ENCODE measurements at places on chromosomes 2 and 18.

- ATAC-seq, result no peak
These were observed 3.7 kb downstream of the GPR35 start for GRCh38 chr2:240628808-240629618.

DNA sequence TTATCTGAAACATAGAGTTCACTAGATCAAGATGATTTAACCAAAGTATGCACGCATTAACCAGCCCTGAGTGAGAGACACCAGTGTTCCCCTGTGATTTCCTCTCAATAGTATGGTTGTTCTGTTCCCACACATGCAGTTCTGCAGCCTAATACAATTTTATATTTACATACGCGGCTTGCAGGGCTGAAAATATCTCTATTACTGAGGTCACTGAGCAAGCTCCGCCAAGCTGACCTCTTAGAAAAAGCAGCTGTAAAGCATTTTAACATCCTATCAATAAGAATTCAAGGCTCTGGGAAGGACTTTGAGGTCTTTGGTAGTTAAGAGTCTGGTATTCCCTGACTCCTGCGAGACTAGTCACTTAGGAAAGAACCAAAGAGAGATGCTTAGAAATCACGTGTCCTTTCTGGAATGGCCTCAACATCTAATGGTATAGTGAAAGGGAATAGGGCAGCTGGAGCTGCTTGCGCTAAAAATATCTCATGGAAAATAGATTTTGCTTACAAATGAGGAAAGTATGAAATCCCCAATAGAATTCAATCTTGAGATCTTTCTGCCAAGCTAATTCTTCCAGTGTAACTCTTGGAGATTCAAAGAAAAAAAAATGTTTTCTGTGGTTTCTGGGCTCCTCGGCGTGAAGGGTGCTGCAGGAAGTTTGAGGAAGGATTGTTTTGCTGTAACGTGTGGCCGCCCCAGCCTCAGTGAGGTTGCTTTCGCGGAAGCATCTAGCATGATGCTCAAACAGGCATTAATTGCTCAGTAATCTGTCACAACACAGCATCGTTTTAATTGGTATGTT lies 59.2 kb downstream of the DOCK10 start:
- ATAC-seq, result no peak

- no peak for ATAC-seq
These were observed 7.4 kb downstream of the HDAC4 start for GRCh38 chr2:239393388-239393940.

DNA sequence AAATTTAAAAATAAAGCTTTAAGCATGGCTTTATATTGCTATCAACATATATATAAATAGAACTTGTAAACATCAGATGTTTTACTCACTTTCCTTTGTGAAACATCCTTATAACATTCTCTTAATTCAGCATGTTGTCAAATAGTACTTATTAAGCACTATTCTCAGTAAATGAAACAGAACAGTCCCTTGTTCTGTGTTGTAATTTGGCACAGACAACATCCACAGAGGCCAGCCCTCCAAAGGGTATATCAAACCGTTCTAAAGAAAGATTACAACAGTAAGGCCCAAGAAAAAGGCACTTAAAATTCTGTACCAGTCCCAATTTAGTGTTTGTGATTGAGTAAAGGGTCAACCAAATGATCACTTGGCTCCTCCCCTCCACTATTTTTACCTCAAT lies 46.0 kb downstream of the GAREM1 start:
- no peak for ATAC-seq

DNA sequence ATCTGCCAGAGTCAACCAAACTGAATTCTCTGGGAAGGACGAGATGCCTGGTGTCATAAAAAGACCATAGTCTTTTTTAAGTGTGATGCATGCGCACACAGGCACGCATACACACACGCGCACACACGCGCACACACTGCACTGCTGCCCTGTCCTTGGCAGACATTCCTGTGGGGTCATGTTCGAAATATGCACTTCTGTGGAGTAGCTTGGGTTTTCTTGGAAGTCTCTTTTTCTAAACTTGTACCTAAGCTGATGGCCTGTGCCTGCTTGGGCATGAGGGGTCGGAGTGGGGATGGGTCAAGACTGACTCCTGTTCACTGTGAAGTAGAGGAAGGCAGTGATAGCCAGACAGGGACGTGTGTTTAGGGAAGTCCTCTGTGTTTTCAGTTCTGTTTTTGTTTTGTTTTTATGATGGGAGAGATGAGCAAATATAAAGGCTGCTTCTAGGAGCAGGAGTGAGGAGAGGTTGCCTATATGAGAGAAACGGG lies 4.0 kb upstream of the RMC1 start:
- no peak for ATAC-seq

GRCh38 chr2:210268281-210268680 lies 43.0 kb upstream of the ACADL start:
- no peak for ATAC-seq

DNA sequence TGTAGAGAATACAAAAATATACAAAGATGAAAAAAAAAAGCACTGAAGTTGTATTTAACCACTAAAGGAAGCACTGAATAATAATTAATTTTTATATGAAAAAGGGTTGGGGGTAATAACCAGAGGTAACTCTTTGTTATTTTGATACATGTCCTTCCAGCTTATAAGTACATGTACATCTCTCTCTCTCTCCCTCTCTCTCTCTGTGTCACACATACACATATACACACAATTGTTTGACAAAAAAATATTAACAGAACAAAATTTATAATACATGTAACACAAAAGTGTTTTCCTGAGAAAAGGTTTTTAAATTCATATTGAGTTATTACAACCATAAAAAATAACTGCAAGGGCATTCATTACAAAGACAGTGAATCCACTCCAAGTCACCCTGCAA lies 4.6 kb downstream of the WIPF1 start:
- ATAC-seq, result no peak

- ATAC-seq, result no peak
These were observed 1.1 kb upstream of the SPAST start for GRCh38 chr2:32061973-32062861.

DNA sequence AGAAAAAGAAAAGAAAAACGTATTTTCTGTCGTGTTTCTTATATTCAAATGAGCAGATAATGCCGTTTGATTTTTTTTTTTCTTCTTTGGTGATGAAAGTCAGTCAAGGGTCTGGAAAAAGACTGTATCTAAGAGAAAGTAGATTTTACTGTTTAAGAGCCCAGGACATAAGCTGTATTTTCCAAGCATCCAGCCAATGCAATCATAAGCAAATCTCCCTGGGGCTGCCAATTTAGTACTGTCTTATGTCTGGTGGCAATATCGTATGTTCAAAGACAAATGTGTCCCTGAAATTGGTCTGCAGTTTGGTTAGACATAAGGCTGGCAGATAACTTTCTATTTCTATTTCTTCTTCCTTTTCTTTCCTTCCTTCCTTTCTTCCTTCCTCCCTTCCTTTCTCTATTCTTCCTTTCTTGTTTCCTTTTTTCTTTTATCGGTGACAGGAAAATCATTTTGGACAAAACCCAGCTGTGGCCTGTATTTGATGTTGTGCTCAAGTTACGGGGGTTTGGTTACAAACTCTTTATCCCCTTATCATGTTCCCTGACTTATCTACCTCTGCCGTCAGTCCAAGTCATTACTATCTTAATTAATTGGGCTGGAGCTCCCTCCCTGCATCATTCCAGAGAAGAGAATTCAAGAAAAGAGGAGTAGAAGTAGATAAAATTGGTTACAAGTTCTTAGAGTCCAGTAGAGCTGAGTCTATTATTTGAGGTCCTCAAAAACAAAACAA lies 683.4 kb upstream of the FSHR start:
- no peak for ATAC-seq

DNA sequence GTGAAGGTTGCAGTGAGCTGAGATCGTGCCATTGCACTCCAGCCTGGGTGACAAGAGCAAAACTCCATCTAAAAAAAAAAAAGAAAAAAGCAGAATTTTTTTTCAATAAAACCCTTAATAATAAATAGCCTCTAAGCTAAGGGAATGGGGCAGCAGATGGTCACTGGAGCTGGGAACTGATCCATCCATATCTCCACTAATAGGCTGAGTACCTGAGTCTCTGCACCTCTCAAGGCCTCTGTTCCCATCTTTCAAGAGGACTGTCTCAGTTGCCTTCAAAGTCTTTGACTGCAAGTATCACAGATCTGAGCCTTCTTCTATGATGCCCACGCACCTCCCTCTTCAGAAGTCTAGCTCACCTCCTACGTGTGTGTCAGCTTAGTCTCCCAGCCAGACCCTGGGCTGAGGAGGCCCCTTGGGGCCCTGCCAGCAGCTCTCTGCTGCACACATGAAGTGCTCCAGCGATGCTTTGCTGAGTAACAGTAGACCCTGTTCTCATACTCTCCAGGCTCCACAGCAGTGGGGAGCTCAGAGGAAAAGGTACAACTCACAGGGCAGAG lies 32.9 kb downstream of the ST8SIA5 start:
- no peak for ATAC-seq

DNA sequence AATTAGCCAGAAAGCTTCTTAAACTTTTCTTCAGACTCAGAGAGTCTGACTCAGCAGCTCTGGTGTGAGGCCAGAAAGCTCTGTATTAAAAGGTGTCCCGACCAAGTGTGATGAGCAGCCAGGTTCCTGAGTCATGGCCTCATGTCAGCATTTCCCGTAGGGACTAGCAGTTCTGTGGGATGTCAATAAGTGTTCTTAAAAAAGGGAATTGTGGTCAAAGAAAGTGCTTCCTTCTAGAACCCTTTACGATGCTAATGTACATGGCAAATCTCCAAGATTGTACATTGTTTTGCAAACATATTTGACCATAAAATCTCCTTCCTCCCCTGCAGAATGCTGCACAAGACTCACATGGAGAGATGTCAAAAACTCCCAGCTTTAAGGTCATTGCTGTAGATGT lies 80.1 kb downstream of the PLA2R1 start:
- no peak for ATAC-seq

GRCh38 chr18:26710470-26711096 lies 154.9 kb downstream of the AQP4 start:
- no peak for ATAC-seq

DNA sequence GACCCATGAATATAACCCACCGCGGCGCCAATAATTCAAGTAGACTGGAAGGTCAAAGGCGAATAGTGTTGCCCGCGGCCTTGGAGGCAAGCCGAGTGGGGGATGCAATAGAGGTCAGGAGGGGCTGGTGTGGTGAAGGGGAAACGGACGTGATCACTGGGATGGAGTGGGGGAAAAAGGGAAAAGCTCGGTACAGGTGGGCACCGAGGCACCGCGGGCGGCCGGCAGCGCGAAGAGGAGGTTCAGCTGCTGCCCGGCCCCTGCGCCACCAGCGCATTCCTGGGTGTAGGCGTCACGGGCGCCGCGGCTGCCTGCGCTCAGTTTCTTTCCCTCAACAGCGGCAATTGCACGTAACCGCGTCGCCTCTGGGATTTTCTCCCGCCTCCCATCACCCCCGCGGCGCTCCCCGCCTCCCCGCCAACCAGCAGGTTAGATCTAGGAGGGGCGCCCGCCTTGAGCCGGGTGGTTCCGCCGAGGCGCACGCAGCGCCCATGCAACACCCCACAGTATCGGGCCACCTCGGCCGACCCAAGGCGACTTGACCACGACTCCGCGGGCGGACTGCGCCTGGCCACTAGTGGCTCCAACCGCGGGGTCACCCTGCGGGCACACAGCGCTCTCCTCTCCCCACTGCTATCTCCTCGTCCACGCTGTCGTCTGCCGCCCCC lies 1.5 kb downstream of the RND3 start:
- no peak for ATAC-seq

DNA sequence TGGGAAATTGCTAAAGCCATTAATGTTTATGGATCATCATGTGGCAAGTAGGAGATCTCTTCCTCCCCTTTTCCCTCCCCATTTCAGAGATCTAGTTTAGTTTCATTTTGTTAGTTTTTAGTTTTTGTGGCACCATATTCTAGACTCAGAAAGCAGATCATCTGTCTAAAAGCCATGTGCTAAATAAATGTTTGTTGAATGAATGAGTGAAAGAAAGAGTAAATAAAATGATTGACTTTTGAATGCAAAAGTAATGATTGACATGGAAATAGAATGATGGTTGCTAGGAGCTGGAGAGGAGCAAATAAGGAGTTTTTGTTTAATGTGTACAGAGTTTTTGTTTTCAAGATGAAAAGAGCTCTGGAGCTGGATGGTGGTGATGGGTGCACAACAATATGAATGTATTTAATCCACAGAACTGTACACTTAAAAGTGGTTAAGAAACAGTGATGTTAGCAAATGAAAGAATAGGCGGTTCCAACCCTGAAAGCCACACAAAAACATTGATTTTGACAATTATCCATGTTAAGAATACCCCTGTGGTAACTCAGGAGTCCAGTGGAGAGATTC lies 23.6 kb downstream of the TMEM178A start:
- ATAC-seq, result no peak

GRCh38 chr2:120894966-120895365 lies 159.3 kb downstream of the GLI2 start:
- ATAC-seq, result no peak

- no peak for ATAC-seq
These were observed 93.2 kb upstream of the DLX2 start for GRCh38 chr2:172195836-172196376.

DNA sequence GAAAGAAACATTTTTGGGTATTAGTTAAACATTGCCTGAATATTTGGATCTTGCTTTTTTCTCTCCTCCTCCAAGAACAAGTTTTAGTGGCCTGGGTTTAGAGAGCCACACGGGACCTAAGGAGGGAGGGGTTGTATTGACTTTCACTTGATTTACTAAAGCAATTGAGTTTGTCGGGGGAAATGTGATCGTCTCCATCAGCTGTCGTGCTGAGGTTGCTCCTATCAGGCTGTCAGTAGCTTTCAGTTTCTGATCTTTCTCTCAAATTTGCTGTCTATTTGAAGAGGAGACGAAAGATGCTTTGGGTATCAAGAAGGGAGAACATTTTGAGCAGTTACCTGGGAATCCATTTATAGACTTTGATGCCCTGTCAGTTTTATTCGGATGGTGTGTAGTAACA lies 106.0 kb downstream of the SETBP1 start:
- ATAC-seq, result no peak

- no peak for ATAC-seq
These were observed 104.4 kb downstream of the ASXL3 start for GRCh38 chr18:33682436-33682835.

DNA sequence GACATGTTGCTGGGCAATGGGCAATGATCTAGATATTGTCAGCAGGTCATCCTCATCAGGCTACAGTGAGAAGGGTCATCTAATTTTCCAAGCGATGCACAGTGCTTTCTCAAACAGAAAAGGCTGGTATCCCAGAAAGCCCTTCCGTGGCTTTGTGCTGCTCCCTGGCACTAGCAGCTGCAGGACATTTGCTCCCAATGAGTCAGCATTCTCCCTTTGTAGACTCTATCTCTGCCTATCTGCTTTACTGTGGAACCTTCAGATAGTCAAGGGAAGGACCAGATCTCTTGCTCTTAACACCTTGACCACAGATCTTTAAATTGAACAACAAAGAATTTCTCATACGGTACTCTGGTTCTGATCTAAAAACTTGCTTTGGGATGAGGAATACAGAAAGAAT lies 101.4 kb downstream of the CDH2 start:
- ATAC-seq, result no peak
